Amniotic stem cell (primary cell): ENCODE measurements at places on chromosomes 2 and 18.

DNA sequence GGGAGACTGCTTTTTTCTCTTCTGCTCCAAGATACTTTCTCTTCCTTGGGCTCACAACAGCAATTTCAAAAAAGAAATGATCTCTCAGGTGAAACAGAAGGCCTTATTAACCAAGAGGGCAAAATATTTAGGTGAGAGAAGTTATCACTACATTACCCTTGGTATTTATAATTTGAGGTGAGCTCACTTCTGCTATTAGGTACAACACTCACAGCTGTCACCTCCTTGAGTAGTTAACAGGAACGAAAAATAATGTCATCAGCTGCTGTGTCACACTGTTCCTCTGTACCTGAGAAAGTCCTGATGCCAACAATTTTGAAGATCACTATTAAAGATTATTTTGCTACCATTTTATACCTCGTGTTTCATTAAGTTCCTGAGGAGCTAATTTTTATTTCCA lies 205.0 kb downstream of the DLGAP1 start:
- DNase-seq = no peak

GRCh38 chr18:59056706-59057492 lies 82.8 kb upstream of the SEC11C start:
- DNase-seq = no peak

- DNase-seq = no peak
These were observed 125.9 kb downstream of the BCL2L11 start for GRCh38 chr2:111246620-111247061.

GRCh38 chr2:196481324-196481697 lies 158.2 kb upstream of the CCDC150 start:
- peak; percentile 94 for DNase-seq

GRCh38 chr2:102033750-102034682 lies 42.3 kb downstream of the IL1R2 start:
- DNase-seq = no peak

GRCh38 chr2:124919296-124919695 lies 894.2 kb downstream of the CNTNAP5 start:
- no peak for DNase-seq

- DNase-seq = no peak
These were observed 1.2 kb upstream of the ANO7 start for GRCh38 chr2:241187101-241187917.

- no peak for DNase-seq
These were observed 6.0 kb downstream of the SPATA3 start for GRCh38 chr2:231001921-231002320.

DNA sequence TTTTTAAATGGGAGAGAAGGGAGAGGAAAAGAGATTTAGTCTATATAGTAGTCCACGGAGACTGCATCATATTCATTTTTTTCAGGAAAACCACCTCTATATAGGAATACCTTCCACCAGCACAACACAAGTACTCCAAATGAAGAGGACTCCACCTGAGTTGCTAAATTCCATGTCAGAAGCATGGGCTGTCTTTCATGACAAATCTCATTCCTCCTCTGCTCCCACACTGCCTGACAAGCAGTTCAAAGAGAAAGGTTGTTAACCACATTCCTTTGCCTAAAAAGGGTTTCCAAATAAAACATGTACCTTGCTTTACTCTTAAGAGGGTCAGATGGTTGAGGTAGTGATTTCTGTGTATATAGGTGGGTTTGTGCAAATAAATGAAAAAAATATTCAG lies 122.0 kb downstream of the TMEFF2 start:
- DNase-seq = no peak

GRCh38 chr18:40055262-40055661 lies 1899.8 kb upstream of the PIK3C3 start:
- DNase-seq = no peak

DNA sequence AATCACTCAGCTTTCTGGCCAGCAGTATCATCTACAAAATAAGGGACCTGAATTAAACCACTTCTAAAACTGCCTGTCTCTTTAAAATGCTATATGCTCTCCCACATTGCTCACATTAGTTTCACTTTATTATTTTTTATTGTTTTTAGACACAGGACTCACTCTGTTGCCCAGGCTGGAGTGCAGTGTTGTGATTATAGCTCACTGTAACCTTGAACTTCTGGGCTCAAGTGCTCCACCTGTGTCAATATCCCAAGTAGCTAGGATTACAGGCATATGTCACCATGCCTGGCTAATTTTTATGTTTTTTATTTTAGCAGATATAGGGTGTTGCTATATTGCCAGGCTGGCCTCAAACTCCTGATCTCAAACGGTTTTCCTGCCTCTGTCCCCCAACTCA lies 591.3 kb upstream of the ZNF804A start:
- DNase-seq = no peak

DNA sequence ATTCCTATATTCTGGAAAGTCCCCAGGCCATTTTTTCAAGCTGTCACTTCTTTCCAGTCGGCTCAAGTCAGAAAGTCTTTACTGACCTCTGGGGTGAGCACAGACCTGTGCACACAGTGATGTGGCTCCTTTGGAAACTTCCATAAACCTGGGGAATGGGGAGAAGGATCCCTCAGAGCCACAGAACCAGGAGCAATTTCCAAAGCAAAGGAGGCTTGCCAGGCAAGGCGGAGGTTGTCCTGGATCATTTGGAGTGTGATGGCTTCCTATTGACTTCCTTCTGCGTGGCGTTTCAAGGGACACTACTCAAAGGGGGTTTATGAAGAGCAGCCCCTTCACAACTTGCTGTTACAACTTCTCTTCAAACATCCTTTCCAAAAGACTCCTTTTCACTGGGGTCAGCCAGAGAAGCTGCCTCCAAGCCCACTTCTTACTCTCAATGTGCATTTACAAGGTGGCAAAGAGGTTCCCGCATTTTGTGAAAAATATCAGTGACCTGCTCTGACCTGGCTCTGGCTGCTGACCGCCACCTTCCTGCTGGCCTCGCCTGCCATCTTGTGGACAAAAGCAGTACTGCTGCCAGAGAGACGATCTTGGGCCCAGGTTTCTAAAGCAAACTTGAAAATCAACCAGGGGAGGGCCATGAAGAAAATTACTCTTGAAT lies 18.2 kb upstream of the TMEM247 start:
- DNase-seq = no peak

DNA sequence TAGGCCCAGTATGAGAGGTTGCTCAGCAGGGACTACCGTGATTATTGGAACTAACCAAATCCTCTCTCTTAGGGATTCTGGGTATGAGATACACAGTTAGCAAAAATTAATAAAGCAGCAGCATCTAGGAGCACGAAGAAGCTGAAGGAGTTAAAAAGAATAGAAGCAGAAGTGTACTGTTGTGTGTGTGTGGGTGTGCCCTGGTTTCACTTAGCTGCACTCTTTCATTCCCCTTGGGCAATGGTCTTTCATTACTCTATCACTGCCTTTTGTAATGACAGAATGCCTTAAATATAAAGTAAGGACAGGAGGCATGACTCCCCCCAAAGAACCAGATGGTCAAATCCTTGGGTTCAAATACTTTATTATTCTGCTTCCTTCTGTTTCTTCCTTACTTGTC lies 115.9 kb upstream of the CD302 start:
- DNase-seq = no peak

- no peak for DNase-seq
These were observed 847.9 kb downstream of the ERBB4 start for GRCh38 chr2:211690736-211691135.

DNA sequence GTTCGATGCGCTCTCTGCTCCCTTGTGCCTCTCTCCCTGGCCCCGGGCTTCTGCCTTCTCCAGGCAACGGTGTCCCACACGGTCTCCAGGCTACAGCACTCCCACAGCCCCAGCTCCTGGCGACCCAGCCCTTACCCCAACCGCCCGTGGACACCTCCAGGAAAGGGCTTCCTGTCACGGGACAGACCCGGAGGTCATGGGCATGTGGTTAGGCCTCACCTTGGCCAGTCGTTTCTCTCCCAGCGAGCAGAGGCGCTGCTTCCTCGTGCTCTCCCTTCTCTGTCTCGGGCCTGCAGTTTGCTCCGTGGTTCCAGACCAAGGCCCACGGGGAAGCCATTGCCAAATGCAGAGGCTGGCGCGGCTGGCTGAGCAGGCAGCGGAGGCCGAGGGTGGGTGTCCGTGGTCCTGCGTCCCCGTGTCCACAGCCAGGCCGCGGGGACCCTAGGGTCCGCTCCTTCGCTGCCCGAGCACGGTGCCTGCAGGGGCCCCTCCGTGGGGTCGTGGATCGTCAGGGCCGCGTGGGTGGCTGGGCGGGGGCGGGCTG lies 61.0 kb upstream of the IL1RL1 start:
- no peak for DNase-seq

DNA sequence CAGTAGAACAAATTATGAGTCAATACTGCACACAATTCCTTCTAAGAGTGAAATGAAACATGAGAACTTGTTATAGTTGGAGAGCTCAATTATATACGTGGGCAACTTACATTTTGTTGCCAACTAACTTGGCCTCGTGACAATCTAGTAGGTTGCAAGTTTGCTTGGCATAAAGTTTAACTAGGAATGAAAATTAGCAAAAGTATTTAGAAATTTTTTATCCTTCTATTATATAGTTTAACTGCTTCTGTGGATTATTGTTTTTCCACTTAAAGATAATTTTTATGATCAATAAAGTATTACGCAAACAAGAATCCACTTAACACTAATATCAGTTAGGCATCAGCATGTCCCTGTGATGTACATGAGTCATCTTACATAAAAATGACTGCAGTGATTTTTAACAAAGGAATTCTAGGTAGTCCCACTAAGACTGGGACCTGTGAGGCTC lies 41.1 kb downstream of the FAM124B start:
- DNase-seq = no peak

DNA sequence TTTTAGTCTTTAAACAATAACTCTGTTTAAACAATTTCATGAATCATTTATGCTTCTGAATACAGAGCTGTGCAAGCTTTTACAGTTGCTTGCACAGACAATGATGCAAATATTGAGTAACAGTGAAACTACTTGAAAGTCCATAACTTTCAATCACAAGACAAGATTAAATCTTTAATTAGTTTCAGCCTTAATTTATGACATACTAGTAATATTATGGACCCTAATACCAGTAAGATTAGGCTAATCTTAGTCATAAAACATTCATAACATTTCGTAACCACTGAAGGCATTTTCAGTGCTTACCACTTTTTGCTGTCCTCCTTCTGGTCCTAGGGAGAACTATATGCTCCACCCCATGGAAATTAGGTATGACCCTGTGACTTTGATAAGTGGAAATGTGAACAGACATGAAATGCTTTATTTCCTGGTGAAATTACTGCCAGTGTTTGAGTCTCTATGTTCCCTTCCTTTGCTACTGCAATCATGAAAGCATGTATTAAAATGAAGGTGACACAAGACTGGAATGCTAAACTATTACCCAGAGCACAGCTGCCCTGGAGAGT lies 1.8 kb upstream of the COBLL1 start:
- no peak for DNase-seq

GRCh38 chr2:120494446-120494845 lies 148.5 kb downstream of the INHBB start:
- no peak for DNase-seq

GRCh38 chr18:21241301-21242048 lies 557 bp upstream of the GREB1L start:
- no peak for DNase-seq

DNA sequence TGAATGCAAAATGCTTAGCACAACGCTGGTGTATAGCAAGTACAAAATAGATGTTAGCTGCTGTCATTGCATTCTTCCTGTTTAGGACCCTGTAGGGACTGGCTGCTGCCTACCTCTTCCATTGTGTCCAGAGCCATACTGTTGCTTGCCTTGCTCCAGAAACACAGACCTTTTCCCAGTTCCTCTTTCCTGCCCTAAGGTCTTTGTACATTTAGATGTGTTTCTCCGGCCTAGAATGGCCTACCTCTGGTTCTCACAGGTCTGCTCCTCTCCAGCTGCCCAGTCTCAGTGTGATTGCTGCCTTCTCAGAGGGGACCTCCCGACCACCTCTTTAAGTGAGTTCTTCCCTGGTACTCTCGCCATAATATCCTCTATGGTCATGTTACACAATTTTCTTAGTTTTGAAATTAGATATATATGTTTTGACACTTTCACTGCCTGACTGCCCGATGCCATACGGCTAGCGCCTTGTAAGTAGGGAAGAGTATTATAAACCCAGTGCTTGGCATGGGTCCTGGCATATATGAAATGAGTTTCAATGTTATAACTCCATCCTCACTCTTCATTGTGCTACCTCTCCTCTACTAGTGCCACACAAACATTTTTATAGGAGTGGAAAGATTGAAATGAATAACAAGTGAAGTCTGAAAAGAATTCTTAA lies 48.3 kb downstream of the RFTN2 start:
- no peak for DNase-seq

DNA sequence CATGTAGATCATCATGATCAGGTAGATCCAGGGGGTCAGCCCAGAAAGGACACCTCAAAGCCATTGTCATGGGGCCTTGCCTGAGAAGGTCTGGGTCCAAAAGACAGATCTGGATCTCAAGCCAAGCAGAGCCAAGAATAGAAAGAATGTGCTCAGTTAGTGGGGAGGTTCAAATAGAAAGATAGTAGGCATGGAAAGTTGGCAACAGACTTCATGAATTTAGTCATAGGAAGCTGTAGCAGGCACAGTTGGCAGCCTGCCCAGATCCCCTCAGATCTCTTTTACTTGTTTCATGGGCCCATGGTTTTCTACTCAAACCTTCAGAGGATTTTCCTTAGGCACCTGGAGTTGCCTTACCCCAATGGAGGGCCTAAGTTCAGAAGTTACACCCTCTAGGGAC lies 767.0 kb downstream of the SLC4A3 start:
- no peak for DNase-seq

DNA sequence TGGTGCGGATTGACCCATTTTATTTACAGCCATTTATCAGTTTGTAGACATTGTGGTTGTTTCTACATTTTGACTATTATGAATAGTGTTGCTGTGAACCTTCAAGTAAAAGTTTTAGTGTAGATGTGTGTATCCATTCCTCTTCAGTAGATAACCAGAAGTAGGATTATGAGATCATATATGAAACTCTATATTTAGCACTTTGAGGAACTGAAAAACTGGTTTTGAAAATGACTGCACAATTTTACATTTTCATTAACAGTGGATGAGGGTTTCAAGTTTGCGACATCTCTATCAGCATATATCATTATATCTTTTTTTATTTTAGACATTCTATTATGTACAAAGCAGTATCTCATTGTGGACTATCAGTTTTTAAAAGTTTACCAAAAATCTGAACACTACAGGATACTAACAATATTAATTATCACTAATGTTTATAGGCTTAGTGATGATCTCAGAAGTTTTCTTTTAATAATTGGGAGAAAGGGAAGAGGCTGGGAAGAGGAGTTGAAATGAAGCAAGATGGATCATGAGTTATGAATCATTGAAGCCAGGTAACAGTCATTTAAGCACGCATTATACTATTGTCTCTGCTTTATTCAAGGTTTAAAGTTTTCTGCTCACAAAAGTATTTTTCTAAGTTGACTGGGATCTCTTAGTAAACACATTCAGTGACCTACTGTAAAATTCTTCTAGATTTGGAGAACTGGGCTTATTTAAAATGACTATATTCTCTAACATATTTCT lies 329.0 kb upstream of the LRATD1 start:
- no peak for DNase-seq

DNA sequence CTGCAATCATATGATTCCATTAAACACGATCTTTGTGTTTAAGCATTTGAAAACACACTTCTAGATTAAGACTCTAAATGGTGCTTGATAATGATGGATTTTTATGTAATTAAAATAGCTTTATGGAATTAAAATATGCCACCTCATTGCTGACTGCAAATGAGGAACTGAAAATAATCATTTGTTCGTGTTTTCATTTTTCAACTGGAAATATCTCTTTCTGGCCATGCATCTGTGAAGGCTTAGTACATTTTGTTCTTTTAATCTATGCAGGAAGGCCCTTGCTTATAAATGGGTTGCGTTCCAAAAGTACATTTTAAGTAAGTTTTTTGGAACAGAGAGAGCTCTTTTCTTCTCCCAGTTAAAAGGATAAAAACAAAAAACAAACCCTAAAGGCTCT lies 125.5 kb downstream of the MC4R start:
- DNase-seq = no peak
